ENCODE measurements at places on chromosomes 6 and 20. TPM values are rescaled to one million over a fixed set of nuclear protein-coding genes. Genes with fewer than 3 reads are reported as not detected.

RAB23 gene
- 0.94 TPM for total RNA-seq

MUC22 gene
- not detected for total RNA-seq

TMC2 gene
- not detected for total RNA-seq

GGTLC1 gene
- not detected for total RNA-seq

RNASET2 gene
- 302 TPM for total RNA-seq

COQ3 gene
- total RNA-seq = 3.1 TPM

Measured in B cell (primary cell).